ENCODE measurements at places on chromosomes 12 and 14.

- no peak for DNase-seq
Observed at GRCh38 chr12:48716168-48716492, 377 bp downstream of the CCNT1 start.

DNA sequence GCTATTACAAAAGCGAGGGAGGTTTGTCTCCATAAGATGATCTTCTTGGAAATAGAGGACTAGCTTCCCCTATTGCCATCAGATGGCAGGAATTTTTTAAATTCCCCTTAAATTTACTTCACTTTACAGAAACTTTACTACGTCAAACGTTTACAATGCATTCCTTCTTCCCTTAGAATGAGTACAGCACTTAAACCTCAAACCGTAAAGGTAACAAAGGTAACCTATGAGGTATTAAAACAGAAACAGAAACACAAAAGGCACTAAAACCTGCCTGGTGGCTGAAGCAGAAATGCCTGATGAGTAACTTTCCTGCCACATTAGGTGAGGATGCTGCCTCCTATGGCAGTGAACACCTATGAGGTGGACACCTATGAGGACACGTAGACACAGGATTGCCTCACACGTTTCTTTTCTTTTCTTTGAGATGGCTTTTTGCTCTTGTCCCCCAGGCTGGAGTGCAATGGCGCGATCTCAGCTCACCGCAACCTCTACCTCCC, 25.0 kb downstream of the DIO2 start:
- no peak for DNase-seq

DNA sequence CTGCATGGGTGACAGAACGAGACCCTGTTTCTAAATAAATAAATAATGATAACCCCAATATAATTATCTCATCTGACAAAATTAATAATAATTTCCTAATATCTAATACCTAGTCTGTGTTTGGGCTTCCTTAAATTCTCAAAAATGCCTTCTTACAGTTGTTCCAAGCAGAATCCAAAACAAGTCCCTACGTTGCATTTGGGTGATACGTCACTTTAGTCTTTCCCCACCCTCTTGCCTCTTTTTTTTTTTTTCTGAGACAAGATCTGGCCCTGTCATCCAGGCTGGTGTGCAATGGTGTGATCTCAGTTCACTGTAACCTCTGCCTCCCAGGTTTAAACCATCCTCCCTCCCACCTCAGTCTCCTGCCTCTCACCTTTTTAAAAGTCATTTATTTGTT, 26.7 kb downstream of the VEZT start:
- DNase-seq, result no peak

DNA sequence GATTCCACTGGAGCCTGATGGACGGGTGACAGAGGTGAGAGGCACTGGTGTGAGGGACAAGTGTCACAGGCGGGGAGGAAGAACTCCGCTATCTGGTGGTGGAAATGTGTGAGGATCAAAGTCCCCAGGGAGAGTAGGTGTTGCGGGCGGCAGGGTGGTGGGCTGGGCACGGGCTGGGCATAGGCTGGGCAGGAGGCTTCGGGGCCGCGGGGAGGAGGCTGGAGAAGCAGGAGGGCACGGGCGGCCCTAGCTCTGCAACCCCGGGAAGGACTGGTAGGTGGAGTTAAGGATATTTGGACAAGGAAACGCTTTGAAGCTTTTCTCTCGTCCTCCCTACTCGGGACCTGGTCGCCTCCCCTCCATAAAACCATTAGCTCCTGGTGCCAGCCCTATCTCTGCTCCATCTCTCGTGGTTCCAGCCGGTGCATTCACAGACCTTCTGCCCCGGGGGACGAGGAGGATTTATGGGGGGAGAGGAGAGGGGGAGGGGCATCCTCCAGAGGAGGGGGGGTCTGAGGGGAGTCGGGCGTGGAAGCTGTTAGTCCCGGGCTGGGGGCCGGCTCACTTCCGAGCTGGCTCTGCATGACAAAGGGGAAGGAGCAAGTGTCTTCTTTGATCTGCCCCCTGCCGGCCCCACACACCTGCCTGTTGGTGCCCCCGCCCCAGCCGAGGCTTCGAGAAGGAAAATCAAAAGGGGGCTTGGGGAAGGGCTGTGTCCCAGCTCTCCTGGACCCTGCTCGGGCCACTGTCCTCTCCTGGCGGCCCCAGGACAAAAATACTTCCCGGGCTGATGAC, 504 bp downstream of the WNT5B start:
- no peak for DNase-seq

- no peak for DNase-seq
Observed at GRCh38 chr12:106190581-106190980, 51.8 kb upstream of the NUAK1 start.

GRCh38 chr12:86724716-86725115, 468.5 kb upstream of the MGAT4C start:
- no peak for DNase-seq

- DNase-seq, result no peak
Observed at GRCh38 chr12:77599782-77600467, 230.8 kb upstream of the NAV3 start.

DNA sequence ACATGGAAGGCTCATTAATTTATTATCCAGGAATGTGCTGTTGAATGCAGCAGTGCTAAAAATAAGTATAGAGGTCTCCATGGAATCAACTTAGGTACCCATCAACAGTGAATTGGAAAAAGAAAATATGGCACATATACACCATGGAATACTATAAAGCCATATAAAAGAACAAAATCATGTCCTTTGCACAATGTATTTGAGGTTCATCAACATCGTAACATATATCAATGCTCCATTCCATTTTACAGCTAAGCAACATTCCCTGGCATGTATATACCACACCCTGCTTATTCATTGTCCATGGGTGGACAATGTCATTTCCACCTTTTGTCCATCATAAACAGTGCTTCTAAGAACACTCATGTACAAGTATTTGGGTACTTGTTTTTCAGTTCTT, 147.8 kb upstream of the RASSF8 start:
- no peak for DNase-seq

GRCh38 chr12:118013283-118013682, 3.2 kb upstream of the RFC5 start:
- no peak for DNase-seq

DNA sequence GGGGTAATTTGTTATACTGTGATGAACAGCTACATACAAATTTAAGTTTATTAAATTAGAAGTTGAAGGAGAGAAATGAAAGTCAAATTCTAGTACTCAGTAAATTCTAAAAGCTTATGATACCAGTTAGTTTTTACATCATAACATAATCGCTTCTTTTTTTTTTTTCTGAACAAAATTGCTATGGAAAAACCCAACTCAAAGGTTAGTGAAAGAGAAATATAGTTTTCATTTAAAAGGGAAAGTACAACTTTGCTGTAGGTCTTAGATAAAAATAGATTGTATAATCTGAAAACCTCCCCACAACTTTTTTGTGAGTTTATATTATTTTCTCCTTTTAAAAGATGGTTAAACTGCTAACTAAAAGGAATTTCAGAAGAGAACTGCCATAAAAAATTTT, 53.7 kb upstream of the LRRK2 start:
- no peak for DNase-seq

DNA sequence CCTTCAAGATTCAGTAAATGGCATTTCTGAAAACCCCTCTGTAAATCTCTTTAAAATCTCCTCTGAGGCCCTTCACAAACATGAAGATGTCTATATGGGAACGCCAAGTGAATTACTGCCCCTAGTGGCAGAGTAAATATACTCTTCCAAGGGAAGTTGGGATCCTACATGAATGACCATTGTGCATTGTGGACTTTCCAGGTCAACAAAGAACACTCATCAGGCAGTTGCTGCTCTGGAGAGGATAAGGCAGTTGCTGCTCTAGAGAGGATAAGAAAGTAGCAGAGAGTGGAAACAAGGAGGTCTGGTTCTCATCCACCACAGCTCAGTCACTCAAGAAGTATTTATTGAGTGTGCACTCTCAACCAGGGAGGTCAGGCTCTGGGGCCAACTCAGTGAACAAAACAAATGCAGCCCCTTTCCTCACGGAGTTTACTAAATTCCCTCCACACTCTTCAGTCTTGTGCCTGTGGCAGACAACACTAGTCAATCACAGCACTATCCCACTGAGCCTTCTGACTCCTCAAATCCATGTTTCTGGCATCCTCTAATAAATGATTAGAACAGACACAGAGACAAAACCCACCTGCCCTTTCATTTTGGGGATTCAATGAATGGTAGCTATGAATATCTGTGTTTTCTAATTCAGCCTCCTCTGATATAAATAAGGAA, 52.9 kb downstream of the SVOP start:
- no peak for DNase-seq

- no peak for DNase-seq
Observed at GRCh38 chr12:113318900-113319628, 15.8 kb downstream of the SLC8B1 start.

GRCh38 chr14:104887623-104888488, 22.8 kb downstream of the CEP170B start:
- DNase-seq, result no peak

DNA sequence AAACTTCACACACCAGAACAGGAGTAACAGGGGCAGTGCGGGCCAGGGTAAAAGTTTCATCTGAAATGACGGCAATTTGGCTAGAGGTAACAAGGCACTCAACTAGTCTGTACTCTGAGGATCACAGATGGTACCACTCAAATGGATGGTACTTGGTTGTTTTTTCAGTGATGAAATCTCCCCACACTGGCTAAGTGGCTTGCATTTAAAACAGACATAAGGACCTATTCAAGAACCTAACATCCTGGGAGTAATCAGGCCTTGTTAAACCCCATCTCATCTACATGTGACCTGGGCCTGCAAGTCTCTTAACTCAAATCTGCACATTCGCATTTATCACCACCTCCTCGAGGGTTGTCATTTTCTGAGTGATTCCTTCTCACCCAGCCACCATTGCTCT, 90.8 kb downstream of the PRKAB1 start:
- no peak for DNase-seq

GRCh38 chr14:53149668-53150316, 3.3 kb downstream of the DDHD1 start:
- DNase-seq, result no peak

DNA sequence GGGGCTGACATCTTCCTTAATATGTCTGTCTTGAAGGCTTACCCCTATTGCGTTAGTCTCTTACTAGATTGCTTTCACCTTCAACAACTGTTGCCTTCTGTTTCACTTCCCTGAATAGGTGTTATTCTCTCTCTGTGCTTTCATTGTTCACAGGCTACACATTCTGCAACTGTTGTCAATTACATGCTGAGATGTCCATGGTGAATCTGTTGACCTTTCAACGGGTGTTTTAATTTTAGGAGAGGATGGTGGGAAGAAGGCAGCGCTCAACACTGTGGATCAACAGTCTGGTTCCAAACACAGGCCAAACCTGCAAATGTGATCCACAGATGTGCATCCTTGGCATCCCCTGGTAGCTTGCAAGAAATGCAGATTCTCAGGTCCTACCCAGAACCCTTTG, 101.9 kb downstream of the DACT1 start:
- DNase-seq, result no peak

DNA sequence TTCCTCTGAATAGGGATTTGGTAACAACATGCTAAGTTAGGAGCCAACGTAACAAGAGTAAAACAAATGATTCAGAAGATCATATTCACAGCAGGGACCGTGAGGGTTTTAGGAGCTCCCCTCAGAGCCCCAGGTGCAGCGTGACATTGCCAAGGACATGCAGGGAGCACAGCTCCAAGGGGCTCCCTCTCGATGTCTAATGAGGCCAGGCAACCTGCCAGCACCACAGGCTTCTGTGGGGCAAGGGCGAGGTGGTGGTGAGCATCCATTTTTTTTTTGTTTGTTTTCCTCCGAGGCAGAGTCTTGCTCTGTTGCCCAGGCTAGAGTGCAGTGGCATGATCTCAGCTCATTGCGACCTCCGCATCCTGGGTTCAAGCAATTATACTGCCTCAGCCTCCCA, 95.1 kb upstream of the PTPRB start:
- no peak for DNase-seq

DNA sequence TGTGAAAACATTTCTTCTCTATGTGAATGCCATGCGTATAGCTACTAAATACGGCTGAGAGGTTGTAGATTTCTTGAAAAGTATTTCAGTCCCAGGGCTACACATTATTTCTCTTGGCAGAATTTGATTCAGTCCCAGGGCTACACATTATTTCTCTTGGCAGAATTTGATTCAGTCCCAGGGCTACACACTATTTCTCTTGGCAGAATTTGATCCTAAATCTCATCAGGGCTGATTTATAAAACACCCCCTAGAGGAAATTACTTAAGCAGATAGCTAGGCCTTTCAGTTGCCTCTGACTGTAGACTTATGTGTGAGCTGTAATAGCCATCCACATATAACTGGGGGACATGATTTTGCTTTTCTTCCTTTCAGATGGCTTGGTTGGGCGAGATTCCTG, 50.4 kb downstream of the AK7 start:
- DNase-seq, result no peak

- DNase-seq, result no peak
Observed at GRCh38 chr14:105439710-105440553, 20.3 kb downstream of the MTA1 start.

DNA sequence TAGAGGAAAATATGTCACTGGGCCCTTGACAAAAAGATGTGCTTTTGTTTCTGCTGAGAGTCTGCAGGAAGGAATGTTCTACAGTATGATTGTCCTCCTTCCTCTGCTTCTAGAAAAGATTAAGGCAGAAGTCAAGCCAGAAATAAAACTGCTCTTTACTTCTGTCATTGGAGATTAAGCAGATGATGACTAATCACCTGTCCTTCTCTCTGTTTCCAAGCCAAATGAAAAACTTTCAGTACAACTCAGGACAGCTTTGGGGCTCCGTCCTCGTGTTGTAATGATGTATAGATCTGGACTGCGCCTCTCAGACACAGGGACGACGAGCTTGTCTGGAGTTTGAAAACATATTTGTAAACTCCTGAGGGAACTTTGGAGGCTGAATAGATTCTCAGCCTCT, 159.3 kb downstream of the DYRK2 start:
- no peak for DNase-seq

DNA sequence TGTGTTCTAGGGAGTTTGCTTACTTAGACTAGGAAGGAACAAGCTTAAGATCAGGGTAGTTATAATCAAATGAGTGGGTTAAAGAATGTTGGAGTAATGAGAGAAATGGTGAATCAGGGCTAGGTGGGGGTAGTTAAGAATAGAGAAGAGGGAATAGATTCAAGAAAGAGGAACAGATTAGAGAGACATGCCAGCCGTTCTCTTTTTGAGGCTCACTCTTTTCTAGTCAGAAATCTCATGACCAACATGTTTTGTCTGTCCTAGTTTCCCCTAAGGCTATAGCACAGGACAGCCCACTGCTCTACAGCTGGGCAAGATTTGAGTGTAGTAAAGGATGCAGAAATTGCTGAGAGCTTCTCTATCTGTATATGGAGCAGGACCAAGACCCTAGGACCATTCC, 258.4 kb downstream of the AKAP6 start:
- no peak for DNase-seq
